ENCODE measurements at places on chromosomes 1 and 21. TPM values are rescaled to one million over a fixed set of nuclear protein-coding genes. Genes with fewer than 3 reads are reported as not detected.

The KRTAP12-2 gene
- not detected for total RNA-seq

The IL19 gene
- not detected for total RNA-seq

The OVAAL gene
- not detected for total RNA-seq

GRCh38 chr1:41097105-41097504, 75.6 kb upstream of the SLFNL1 start:
- no peak for DNase-seq

DNA sequence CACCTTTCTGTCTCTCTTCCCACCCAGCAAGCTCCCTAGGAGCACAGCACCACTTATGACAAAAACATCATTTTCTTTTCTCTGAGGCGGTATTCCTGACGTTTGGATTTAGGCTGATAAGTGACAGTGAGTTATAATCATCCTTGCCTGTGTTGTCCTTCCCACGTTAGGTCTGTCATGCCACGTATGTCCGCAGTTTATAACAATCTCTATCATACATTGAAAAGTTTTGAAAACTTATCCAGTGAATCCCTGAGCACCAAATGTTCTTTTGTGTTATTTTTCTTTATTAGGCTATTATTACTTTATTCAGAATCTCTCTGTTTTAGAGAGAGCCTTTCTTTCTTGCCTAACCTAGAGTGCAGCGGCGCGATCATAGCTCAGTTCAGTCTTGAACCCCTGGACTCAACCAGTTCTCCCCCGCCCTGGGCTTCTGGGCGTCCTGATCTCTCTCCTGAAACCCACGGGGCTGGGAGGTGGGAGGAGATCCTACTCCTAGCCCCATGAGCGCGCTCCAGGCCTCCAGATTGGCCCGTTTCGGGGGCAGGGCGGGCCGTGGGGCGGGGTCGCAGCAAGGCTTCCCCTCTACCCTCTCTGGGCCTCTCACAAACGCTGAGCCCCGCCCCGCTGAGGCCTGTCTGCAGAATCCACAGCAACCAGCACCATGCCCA, at the start of gene GSTM2:
Gene GSTM2 (plus strand): TSS at position 606 of the 671 bp plus-strand sequence. CDS start 59 bp downstream, at position 665.
- peak; percentile 91 for DNase-seq

GRCh38 chr1:101241485-101242225, 4.8 kb downstream of the S1PR1 start:
- DNase-seq = no peak

DNA sequence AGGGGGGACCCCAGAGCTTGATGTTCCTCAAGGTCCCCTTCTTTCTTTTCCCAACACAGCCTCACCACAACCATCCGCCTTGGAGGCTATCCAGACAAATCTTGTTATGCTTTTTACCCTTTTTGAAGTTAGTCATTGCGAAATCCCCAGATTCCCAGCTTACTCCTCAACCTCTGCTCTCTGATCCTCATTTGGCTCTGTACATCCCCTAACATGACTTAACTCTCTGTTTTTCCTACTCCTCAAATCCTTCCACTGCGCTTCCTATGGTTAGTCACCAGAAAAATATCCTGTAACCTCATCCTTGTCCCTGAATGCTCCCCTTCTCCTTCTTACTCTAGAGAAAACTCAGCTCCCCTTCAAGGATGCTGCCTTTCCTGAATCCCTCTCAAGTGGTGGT, 189.1 kb upstream of the POU3F1 start:
- DNase-seq = no peak

- no peak for DNase-seq
These were observed 44.9 kb downstream of the RAB3GAP2 start for GRCh38 chr1:220227393-220227792.

DNA sequence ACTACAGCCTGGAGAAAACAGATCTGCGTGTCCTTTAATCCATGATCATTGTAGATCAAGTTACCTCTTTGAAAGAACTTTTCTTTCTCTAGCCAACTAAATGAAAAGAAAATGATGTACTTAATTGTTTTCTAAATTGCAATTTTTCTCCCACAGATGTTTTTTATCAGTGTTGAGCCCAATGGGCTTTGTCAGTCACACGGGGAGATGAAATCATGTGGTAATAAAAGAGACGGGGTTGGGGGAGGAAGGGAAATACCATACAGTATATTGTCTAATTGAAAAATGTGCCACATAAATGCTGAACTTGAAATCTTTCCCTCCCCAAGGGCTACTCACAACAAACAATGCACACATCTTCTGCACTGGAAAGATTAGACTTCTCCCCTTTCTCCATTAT, 58.4 kb downstream of the NTMT2 start:
- DNase-seq = no peak

The PADI2 gene
- total RNA-seq = 5.6 TPM

GRCh38 chr21:46393451-46393940, 65.2 kb upstream of the DIP2A start:
- no peak for DNase-seq

DNA sequence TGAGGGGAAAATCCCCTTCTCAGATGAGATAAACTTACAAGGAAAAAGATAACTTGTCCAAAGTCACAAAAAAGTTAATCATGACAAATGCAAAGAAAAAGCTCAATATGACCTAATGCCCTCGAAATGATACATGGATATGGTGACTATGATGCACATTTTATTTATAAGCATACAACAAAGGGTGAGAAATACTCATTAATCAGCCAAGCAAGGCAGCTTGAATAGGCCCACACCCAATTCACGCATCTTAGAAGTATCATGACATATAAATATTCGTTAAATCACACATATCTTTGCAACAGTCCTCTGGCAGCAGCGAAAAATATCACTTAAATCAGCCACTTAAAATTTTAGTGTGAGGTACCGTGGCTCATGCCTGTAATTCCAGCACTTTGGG, 21.7 kb downstream of the EPS15 start:
- no peak for DNase-seq

- no peak for DNase-seq
These were observed 2.4 kb downstream of the NOC2L start for GRCh38 chr1:956636-957035.
